Stimulated activated CD4-positive, alpha-beta T cell treated with anti-CD3 and anti-CD28 coated beads, Interleukin-12 subunit alpha, Interleukin-12 subunit beta, amount 100 ng/mL, for 4 hours (primary cell): ENCODE measurements at places on chromosomes 11 and 22.

DNA sequence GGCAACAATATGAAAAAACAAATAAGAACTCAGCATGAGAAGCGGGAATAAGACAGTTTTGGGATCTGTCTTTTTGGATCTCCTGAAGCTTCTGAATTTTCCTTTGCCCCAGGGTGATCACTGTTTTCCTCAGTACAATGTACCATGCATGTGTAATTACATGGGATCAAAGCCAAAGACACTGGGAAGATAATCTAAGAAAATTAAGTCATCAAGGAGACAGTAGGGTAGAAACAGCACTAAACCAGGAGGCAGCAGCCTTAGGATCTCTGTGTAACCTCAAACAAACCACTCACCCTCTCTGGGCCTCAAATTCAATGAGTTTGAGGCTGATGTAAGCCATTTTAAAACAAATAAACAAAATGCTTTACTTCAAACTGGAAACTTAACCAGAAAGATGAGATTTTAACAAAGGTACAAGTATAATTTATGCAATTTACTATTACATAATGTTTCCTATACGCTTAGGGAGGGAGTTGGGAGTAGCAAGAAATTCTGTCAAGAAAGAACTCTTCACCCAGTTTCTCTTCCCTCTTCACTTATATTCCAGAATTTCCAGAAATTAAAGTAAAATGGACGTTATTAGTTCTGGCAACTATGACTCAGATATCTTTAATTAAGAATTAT lies 77.0 kb downstream of the RAB30 start:
- DNase-seq: no peak

DNA sequence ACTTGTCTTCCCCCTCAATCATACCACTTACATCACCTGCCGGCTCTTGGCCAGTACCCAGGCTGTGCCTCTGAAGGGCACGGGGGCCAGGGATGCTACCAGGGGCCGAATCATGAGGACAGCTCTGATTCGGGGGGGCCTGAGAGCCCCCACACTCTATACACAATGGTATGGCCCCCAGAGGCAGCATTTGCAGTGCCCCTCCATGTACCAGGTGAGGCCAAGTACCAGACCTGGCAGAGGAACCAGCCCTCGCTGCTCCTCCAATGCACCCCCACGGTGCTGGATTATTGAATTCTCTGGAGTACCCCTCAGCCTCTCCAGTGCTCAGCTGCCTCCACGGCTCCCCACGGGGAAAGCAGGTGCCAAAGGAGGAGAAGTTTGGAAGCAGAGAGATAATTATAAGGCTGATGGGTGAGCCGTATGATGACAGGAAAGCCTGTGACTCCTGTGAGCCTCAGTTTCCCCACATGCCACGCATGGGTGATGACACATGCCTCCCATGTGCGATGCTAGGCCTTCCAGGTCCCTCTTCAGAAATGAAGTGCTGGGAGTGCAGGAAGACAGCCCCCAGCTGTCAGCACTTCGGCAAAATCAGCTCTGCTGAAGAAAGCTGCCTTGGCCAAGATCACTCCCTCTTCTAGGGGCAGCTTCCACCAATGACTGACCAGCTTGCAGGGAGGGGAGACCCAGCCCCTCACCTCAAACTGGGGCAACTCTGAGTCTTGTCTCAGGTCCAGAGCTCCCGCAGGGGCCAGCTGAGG lies 69.9 kb downstream of the THAP12 start:
- DNase-seq: no peak

GRCh38 chr11:76707293-76707825 lies 36.8 kb upstream of the LRRC32 start:
- no peak for DNase-seq

DNA sequence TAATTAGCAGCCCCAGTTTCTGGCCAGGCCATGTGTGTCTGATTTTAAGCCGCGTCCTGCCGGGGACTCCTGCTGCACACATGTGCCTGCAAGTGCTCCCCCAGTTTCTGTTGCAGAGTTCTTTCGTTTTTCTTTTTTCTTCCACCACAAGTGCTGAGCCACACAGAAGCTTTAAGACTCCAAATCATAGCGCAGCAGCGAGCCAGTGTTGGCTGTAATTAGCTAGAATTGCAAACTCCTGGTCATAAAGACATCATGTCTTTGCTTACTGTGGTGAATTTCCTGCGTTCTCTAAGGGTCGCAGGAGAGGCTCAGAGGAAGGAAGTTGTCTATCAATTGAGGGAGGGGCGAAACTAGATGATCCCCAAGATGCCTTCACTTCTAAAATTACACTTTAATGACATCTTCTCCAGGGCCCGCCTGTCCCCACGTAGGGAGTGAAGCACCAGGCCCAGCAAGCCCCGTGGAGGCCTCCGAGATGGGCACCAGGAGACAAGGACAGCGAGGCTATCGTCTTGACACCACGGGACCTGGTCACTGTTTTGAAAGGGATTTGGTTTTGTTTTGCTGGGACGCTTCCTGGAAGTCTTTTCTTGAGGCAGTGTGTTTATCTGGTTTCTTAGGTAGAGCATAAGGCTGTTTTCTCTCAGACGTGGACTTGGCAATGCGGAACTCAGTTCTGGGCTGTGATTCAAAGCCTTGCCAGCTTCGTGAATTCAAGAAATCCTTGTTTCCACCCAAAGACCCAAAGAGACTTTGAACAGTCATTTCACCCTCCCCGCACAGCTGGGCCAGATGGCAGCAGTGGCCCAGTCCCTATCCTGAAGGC lies 71.8 kb downstream of the UBASH3B start:
- DNase-seq: no peak

GRCh38 chr22:40517631-40518030 lies 118.9 kb downstream of the MRTFA start:
- no peak for DNase-seq

DNA sequence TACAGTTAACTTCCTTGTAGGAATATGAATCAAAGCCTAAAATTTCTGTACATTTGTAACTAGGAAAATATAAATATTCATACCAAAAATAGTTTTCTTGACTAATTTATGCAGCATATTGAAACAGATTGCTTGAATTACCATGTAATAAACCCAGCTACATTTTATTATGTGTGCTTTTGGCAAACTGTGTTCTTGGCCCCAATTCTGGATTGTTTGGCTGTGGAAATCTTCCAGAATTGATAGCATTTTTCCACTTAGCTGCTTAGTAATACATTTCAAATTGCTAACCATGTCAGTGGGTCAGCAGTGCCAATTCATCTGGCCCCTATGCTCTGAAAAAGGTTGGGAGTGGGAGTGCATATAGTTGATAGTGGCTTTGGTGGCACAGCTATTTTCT lies 32.3 kb downstream of the PDHX start:
- DNase-seq: no peak

- DNase-seq: no peak
Measured at GRCh38 chr22:18081416-18081815, 3.6 kb downstream of the PEX26 start.

DNA sequence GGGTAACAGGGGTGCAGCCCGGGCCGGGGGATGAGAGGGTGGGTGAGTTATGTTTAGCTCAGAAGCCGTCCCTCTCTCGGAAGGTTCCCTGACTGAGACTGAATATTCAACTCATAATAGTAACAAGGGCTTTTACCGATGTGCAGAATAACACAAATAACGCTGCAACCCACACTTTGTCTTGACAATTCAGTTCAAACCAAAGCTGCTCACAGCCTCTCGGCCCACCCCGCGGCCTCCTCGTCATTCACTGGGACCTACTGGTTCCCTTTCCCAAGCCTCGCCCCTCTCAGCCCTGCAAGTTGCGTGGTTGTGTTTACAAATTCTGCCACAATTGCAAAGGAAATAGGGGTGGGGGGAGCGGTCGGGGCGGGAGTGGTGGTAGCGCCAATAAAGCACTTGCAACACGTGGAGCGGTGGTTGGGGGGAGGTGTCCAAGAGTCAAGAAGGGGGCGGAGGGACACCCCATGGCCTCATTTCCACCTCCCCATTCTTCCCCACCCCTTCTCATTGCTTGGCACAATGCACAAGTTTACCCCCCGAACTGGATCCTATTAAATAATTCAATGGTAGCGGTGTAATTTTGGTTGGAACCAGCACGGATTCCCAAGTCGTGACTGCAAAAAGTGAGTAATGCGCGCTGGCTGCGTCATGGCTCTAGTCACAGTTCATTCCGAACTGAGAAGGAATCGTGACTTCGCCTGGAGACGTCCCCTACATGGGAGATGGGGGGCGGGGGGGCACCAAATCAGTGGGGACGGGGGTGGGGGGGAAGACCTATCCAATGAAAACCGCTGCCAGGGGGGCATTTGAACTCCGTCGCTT lies 102.0 kb upstream of the HSD17B12 start:
- no peak for DNase-seq

DNA sequence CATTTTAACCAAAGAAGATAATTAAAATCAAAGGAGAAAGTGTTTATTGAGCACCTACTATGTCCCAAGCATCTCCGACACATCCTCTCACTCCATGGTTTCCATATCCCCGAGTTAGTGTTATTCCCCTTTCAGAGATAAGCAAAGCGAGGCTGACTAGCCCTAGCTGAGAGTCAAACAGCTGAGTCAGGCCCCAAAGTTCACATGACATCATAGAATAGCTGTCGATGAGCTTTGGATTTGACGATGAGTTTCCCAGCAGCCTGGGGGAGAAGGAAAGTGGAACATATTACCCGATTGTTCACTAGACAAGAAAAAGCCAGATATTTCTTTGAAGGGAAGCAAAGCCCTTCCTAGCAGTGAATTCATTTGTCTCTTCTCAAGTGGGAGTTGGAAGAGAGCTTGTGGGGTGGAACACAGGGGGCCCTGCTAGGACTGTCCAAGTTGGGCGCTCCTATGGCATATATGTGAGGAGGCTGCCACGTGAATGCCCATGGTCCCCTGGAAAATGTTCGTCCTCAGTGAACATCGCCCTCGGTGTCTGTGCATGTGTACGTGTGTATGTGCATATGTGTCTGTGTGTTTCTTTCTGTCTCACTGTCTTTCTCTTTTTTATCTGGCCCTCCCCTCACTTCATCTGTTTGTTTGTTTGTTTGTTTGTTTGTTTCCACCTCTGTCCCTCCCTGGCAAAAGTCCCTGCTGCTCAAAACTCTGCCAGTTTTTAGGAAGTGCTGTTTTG lies 493 bp upstream of the CYTH4 start:
- DNase-seq: no peak

DNA sequence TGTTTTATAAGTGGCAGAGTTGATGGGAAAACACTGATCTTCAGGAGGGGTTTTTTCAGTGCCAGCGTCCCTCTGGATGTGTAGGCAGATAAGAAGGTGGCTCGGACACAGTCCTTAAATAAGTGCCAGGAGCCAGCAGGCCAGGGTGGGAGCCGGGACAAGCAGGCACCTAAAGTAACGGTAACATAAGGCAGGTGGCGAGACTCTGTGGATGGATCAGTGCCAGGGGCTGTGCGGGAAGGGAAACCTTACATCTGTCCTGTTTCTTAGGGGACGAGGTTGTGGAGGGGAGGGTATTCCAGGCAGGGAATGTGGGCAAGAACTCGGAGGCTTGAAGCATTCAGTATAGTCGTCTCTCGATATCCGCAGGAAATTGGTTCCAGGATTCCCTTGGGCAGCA lies 15.9 kb downstream of the BCR start:
- no peak for DNase-seq

GRCh38 chr11:23138761-23139160 lies 278.5 kb upstream of the CCDC179 start:
- DNase-seq: no peak

GRCh38 chr22:49290711-49291110 lies 537.0 kb downstream of the BRD1 start:
- no peak for DNase-seq

- DNase-seq: no peak
Measured at GRCh38 chr11:86072211-86072610, 3.3 kb upstream of the PICALM start.

GRCh38 chr11:120608760-120609211 lies 97.2 kb downstream of the GRIK4 start:
- DNase-seq: no peak

DNA sequence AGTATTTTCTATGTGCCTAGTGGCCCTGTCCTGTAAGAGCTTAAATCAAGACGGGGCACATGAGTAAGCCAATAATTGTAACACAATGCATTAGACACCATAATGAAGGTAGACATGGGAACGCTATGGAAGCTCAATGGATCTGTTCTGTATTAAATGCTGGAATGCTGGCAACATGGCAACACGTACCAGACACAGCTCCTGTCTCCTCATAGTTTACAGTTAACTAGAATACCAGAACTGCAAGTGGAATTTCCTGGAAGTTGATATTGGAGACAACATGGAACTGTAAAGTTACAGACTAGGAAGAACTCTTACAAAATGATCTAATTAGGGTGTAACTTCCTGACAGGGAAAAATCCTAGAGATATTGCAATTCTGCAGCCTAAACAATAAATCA lies 12.4 kb downstream of the P4HA3 start:
- no peak for DNase-seq

DNA sequence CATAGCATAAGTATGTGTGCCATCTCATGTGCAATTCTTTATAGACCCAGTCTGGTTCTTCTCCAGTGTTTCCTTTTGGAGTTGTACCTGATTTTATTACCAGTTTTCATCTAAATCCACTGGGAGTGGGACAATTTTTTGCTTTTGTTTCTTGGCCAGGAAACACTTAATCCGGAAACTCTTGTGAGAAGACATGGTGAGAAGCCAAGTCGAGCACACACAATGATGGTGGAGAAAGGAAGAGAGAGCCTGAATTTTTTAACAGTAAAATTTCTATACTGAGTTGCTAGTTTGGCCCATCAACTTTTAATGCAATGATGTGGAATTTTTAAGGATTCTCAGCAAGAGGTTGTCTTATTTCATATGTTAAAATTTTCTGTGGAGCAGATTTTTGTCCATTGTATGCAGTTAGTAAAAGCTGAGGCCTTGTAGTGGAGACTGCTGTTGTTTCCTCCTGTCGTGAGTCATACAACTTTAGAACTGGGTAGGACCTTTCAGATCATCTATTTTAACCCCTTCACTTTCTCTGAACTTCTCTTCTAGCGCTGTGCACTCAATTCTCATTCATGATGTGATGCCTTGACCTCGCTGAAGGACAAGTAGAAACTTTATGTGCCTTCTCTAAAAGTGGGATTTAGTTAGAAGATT lies 17.1 kb downstream of the FAR1 start:
- no peak for DNase-seq

GRCh38 chr22:22591348-22592299 lies 32.6 kb upstream of the PRAME start:
- DNase-seq: no peak

DNA sequence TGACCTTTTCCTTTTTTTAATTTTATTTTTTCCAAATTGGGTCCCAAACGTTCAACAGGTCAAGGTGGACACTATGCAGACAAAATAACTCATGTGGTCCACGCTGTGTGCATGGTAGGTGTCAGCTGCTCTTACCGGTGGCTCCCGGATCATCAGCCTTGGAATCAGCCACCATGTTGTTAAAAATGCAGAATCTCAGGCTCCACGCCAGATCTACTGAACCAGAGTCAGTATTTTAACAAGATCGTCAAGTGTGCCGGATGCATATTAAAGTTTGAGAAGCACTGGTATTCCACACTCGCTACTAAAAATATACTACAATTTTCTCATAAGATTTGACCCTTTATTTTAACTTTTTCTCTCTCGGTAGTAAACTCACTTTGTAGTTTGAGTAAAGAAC lies 553 bp upstream of the LDLRAD3 start:
- no peak for DNase-seq
